ENCODE measurements at places on chromosomes 7 and 10.

GRCh38 chr10:67114945-67115344 lies 189.1 kb downstream of the LRRTM3 start:
- no peak for DNase-seq

DNA sequence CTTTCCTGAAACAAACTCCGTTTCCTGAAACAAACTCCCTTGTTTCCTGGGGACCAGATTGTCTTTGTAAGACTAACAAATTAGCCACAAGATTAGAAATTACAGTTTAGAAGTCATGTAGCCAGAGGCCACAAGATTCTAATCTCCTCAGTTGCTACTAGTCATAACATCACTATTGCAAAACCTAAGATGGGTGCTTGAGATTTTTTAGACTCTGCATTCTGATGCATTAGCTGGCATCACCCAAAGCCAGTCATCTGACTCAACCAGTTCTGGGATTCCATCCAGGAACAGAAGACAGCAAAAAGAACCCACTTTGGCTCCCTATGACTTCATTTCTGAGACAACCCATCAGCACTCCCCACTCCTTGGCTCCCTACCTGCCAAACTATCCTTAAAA lies 367.9 kb upstream of the MBL2 start:
- no peak for DNase-seq

- no peak for DNase-seq
These were observed 47.1 kb upstream of the GAD2 start for GRCh38 chr10:26169466-26169865.

DNA sequence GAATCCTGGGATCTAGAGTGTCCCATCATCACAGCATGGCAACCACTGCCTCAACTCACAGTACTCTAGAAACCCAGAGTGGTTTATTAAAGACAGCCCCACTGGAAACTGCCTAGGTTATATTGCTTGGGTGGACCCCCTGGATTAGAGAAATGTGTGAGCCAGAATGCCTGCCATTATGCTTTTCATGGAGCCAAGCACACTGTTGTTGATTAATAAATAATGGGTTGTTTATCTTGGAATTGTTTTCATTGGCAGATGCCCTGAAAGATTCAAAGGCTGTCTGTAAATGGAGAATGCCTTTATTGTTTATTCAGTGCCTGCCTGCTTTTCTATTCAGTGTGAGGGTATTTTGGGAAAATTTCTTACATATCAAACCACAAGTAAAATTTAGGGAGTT lies 52.1 kb downstream of the GNAI1 start:
- DNase-seq: no peak

DNA sequence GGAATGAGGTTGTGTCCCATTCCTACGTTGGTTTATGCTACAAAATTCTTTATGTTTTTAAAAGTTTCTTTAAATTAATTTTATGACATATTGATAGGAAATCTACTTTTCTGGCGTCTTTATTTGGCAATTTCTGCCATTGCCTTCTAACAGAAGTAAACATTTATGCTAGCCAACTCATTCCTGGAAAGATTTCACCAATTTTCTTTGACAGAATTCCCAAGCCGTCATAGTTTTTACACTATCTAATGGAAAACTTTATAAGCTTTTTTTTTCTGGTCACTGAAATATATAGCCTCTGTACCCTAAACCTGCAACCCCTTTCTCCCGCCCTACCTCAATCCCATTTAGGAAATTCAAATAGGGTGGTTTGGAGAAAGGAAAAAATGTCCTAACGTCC lies 6.1 kb upstream of the TCAF1 start:
- DNase-seq: no peak

GRCh38 chr7:124914298-124914697 lies 15.3 kb downstream of the POT1 start:
- no peak for DNase-seq

DNA sequence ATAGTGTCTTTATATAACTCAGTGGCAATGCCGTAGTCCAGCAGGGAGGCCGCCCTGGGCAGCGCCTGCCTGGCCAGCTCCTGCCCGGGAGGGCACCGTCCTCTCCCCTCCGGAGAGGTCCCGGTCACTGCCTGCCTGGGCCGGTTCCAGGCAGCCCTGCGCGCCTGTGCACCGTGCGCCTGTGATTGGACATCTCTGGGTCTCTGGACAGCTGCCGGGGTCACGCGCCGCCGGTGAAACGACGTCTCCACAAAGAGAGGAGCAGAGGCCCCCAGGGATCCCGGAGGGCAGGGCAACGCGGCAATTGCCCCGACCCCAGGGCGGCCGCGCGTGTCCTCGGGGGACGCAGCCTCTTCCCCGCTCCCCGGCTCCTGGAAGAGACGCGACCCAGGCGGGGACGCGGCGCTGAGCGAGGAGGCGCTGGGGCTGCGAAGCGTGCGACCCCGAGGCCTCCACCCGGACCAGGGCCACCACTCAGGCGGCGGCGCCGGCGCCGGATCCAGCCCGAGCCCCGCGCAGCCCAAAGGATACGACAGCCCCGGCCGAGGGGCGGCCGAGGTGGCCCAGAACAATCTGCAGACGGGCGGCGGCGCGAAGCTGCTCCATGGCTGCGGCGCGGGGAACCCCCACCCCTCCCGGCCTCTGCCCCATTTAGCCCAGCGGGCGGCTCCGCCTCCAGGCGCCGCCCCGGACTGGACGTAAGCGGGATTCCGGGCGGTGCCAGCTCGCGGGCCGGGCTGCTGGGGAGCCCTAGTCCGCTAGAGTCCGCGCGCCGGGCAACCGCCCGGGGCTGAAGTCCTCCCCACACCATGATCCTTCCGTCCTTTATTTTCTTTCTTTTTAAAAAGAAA lies at the start of gene PHYH:
Gene PHYH (minus strand): TSS at position 628 of the 851 bp plus-strand sequence. CDS start 22 bp downstream, at position 606.
- no peak for DNase-seq

GRCh38 chr7:46208635-46209525 lies 287.8 kb upstream of the IGFBP3 start:
- no peak for DNase-seq
